ENCODE measurements at places on chromosomes 13 and 19. TPM values are rescaled to one million over a fixed set of nuclear protein-coding genes. Genes with fewer than 3 reads are reported as not detected.
A peak's percentile ranks its signal among the peaks of the same experiment; 100 is the strongest.

GRCh38 chr19:32104153-32104849 is 241.1 kb upstream of the ZNF507 start:
- H3K27me3 ChIP-seq, result no peaks in the 10 kb centered on the region
- H3K4me1 ChIP-seq, result no peaks in the 10 kb centered on the region
- no peak overlapping the region for H3K4me3 ChIP-seq
- H3K27ac ChIP-seq, result no peak overlapping the region

- H3K4me1 ChIP-seq, result no peaks in the 10 kb centered on the region
- H3K36me3 ChIP-seq, result no peaks in the 10 kb centered on the region
- no peak overlapping the region for H3K27ac ChIP-seq
- no peaks in the 10 kb centered on the region for H3K27me3 ChIP-seq
Measured at GRCh38 chr13:100163375-100163774, 74.5 kb downstream of the PCCA start.

DNA sequence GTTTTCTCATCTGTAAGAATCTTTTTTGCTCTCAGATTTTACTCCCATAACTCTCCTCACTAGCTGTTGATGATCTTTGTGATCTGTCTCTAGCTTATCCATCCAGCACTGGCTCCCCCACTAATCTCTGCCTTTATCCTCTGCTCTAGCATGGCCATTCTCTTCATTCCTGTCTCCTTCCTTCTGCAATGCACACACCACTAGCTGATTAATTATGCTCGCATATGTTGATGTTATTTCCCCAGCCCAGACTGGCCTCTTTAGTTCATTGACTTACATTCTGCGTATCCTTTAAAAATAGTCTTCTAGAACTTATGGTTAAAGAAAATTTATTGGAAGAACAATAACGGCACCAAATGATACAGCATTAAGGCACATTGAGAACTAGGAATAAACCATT is 52.5 kb downstream of the DGKH start:
- no peak overlapping the region for H3K4me3 ChIP-seq
- no peak overlapping the region for H3K27ac ChIP-seq
- H3K4me1 ChIP-seq, result peaks cover 30% of the 10 kb centered on the region
- H3K27me3 ChIP-seq, result no peaks in the 10 kb centered on the region

- H3K4me3 ChIP-seq, result peak overlapping the region; percentile 88
- no peak for DNase-seq
- H3K36me3 ChIP-seq, result peaks cover 28% of the 10 kb centered on the region
- H3K27me3 ChIP-seq, result peaks cover 14% of the 10 kb centered on the region
Measured at GRCh38 chr19:45251452-45252354, 632 bp downstream of the MARK4 start.

ELSPBP1 gene
- total RNA-seq, result not detected

DNA sequence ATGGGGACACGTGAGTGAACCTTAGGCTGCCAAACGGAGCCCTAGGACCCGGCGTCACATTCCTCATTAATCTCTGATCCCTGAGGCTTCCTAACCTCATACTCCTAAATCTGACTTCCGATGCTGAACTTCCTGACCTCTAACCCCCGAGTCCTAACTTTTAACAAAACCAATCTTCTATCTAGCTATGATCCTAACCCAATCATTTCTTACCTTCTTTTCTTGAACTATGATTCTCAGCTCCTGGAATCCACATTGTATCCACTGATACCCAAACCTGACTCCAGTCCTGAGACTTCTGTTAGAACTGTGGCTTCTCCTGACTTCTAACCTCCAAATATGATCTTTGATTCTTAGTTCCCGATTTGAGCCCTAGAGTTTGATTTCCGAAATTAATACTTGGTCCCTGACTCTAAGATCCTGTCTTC is 447 bp downstream of the NFKBIB start:
- DNase-seq, result no peak
- peak overlapping the region; percentile 83 for H3K4me3 ChIP-seq
- peaks cover 29% of the 10 kb centered on the region for H3K4me1 ChIP-seq
- peak overlapping the region; percentile 91 for H3K27ac ChIP-seq
- peaks cover 45% of the 10 kb centered on the region for H3K36me3 ChIP-seq

GRCh38 chr19:58170860-58171259 is 12.0 kb upstream of the ZNF274 start:
- no peak for DNase-seq
- H3K27ac ChIP-seq, result no peak overlapping the region
- H3K4me1 ChIP-seq, result no peaks in the 10 kb centered on the region
- no peak overlapping the region for H3K4me3 ChIP-seq
- no peaks in the 10 kb centered on the region for H3K36me3 ChIP-seq

DNA sequence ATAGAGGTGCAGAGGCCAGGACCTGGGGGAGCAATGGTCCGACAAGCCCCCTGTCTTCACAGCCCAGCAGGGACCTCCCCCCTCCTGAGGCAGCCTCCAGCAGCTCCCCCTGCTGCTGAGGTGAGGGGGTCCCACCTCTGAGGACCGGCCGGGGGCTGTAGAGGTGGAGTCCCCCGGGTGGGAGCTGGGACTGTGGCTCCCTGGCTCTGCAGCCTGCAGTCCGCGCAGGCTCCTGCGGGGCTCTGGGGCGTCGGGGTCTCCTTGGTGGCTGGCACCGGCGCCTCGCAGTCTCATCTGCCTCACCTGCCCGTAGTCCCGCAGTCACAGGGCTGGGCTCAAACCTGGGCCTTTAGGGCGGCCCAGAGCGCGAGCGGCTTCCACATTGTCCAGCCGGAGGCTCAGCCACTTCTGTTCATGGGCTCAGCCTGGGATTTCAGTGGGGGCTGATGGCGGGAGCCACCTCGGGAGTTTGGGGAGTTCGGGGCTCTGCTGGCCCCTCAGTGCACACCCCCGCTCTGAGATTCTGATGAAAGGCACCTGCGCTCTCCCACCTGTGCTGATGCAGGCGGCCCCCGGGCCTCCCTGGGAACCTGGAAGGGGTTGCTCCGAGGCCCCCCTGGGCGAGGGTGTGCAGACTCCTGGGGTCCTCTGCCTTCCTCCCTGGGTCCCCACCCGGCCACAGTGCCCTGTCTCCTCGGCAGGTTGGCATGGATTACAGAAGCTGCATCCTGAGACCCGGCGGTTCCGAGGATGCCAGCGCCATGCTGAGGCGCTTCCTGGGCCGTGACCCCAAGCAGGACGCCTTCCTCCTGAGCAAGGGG is 7.0 kb upstream of the ZNF554 start:
- H3K27me3 ChIP-seq, result no peaks in the 10 kb centered on the region

KIR3DL2 gene
- not detected for total RNA-seq

GALP gene
- not detected for total RNA-seq

DNA sequence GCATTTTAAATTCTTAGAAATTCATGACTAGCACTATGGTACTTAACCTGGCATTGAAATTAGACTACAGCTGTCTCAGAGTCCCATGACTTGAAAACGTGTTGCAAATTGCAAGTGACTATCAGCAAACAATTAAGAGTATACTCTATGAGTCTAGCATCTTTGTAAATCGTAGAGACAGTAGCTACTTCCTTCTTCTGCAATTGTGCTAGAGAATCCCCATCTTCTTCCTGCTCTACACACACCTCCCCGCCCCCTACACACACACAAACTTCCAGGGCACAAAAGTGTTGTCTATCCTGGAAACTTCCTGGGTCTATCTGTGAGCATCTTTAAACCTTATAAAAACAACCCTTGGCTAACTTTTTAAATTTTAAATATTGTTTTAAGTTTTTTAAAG is 35.2 kb upstream of the MIR17HG start:
- no peak overlapping the region for H3K27ac ChIP-seq
- DNase-seq, result no peak
- H3K4me1 ChIP-seq, result peaks cover 8% of the 10 kb centered on the region
- H3K4me3 ChIP-seq, result no peak overlapping the region

GRCh38 chr13:41563984-41564365 is 106.6 kb downstream of the RGCC start:
- H3K36me3 ChIP-seq, result peaks cover 3% of the 10 kb centered on the region
- no peak overlapping the region for H3K4me3 ChIP-seq
- H3K27ac ChIP-seq, result no peak overlapping the region

TMEM190 gene
- total RNA-seq, result not detected

GRCh38 chr19:42555317-42555716 is 27.0 kb upstream of the CEACAM1 start:
- peaks cover 7% of the 10 kb centered on the region for H3K4me1 ChIP-seq
- H3K27ac ChIP-seq, result no peak overlapping the region
- peaks cover 84% of the 10 kb centered on the region for H3K27me3 ChIP-seq
- no peak overlapping the region for H3K4me3 ChIP-seq
- no peak for DNase-seq

Measured in Calu3 (cell line).